NCI-H2029 (cell line): ENCODE measurements at places on chromosomes 1 and 21.

- DNase-seq, result no peak
Observed at GRCh38 chr1:231971397-231972110, 345.0 kb downstream of the DISC1 start.

DNA sequence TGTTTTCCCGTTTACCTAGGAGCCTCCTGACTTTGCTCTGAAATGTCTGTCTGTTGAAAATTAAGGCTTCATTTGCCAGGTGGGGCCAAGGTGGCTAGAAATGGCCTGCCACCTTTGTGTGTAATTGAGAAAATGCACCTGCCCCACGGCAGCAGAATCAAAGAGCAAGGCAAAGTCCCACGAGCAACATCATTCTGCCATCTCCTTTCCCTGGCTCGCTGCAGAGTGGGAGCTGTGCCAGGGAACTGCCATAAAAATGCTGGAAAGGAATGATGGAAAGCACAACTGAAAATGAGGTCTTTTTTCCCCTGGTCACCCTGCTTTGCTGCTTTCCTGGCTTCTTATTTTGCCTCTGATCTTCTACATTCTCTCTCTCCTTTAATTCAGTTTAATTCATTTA lies 5.5 kb upstream of the OLFML2B start:
- DNase-seq, result no peak

- no peak for DNase-seq
Observed at GRCh38 chr1:14804626-14805025, 206.1 kb downstream of the KAZN start.

- peak; percentile 70 for DNase-seq
Observed at GRCh38 chr1:11967028-11967547, 13.2 kb upstream of the MFN2 start.

GRCh38 chr1:8690253-8690525 lies 127.3 kb downstream of the RERE start:
- no peak for DNase-seq

- DNase-seq, result peak; percentile 41
Observed at GRCh38 chr1:21149430-21149854, 27.3 kb downstream of the EIF4G3 start.

DNA sequence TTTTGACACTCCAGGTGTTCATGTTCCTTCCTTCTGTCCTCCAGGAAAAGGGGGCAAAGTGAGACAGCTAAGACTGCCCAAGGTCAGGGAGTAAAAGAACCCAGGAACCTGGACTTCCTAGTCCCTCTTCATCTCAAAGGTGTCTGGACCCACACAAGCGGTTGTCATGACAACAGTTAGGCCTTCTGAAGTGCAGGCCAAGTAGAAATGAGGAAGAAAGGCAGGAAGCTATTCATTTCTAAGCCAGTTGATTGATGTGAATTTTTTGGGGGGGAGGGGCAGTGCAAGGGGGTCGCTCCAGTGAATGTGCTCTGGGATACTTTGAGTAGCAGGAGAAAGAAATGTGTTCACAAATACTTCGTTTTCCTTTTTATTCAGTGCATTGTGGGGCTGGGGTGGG lies 114.3 kb downstream of the NAV1 start:
- DNase-seq, result no peak

DNA sequence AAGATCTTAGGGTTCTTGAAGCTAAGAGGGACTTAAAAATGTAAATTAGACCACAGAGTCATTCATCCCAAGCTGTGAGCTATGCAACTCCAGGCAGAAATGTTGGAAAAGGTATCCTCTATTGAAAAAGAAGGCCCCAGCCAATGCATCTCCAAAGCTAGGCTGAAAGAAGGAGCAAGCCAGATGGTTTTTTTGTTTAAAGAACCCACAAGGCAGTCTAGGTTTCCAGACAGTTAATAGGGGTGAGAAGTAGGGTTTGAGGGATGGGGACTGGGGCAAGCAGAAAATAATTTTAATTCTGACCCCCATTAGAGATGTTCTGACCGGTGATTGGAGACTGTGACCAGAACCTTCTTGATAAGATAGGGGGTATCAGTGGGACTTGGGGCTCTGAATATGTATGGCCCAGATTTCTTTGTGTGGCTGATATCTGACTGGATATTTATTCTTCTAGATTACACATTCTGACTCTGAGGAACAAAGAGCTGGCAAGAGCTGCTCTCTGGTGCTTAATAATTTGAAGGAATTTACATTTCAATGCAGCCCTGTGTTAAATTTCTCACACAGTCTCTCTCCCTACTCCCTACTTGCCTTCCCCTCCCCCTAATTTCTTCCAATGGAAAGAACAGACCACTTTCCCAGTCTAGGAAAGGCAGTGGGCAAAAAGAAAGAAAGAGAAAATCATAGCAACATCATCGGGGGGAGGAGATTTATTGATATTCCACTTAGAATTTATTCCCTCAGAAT lies 104.9 kb downstream of the NUF2 start:
- no peak for DNase-seq

GRCh38 chr21:43667191-43667904 lies 8.0 kb downstream of the RRP1B start:
- no peak for DNase-seq

GRCh38 chr1:66367369-66367768 lies 166.6 kb upstream of the SGIP1 start:
- DNase-seq, result no peak

DNA sequence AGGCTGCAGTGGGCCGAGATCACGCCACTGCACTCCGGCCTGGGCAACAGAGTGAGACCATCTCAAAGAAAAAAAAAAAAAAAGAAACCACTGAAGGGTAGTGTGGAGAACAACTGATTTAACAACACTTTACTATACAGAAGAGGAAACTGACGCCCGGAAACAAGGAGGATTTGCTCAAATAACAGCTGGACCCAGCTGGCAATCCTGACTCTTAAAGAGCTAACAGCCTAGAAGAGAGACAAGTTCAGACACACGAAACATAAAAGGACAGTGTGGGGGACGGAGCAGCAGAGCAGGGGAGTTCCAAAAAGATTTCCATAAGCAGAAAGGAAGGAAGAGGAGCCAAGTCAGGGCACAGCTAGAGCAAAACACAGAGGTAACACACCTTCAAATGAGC lies 4.4 kb downstream of the ECHDC2 start:
- DNase-seq, result no peak

GRCh38 chr1:92653605-92654381 lies 131.1 kb downstream of the EVI5 start:
- DNase-seq, result peak; percentile 52

GRCh38 chr1:46474570-46474969 lies 15.1 kb upstream of the DMBX1 start:
- DNase-seq, result no peak

- no peak for DNase-seq
Observed at GRCh38 chr1:234437423-234438171, 41.4 kb downstream of the TARBP1 start.

- DNase-seq, result no peak
Observed at GRCh38 chr21:45556645-45557615, 14.7 kb upstream of the SLC19A1 start.

DNA sequence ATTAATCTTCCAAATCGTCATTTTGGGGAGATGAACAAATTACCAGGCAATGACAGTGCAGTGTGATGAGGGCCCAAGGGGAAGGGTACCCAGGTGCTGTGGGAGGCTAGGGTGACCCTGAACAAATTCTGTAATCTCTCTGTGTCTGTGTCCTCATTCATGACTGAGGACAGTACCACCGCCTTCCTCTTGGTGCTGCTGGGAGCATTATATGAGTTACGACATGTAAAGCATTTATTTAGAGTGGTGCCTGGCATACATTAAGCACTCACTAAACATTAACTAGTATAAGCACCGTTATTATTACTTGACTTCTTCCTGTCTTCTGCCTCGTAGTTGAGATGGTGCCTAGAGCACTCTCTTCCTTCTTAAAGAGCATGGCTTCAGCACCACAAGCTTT lies 468.2 kb upstream of the VAMP3 start:
- DNase-seq, result no peak

DNA sequence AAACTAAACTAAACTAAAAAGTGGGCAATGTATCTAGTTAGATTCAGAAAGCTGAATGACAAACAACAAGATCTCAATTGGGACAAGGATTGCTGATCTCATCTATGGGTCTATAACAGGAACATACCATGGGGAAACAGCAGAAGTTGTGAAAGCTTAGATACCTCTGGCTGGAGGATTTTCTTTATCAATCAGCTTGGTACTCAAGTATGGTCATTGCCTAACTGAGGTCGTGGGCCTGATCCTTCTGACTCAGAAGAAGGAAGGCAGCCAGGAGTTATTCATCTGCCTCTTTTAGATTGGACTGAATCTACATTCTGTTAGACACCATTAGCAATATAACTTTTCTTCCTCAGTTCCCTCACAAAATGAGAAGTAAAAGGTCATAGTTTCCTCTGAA lies 39.7 kb downstream of the DNTTIP2 start:
- no peak for DNase-seq

- DNase-seq, result no peak
Observed at GRCh38 chr1:10728595-10729410, 67.6 kb downstream of the CASZ1 start.

DNA sequence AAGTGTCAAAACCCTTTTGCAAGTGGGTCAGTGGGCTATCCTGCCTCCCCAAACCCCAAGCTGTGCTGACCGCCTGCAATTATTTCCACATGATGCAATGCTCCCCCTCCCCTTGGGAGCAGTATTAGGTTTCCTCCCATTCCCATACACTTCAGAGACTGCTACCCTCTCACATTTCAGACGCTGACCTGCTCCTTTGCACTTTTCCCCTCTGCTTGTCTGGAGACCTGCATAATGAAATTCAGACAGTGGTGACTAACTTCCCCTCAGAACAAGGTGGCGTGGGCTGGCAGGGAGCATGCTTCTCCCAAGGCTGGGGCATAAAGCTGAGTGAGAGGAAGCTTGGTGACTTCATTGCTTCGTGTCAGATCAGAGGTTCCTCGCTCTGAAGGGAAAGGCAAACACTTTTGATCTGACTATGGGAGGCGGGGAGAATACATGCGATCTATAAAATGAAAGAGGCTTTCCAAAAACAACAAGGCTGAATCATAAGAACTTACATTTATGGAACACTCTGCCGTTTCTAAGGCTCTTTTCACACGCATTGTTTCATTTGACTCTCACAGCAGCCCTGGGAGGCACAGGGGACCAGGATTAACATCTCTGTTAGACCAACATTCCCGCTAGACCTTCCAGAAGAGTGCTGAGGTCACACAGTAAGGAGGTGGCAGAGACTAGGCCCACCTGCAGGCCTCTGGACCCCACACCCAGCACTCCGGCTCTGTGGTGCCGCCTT lies 27.5 kb upstream of the ROR1 start:
- no peak for DNase-seq

- DNase-seq, result no peak
Observed at GRCh38 chr1:205914730-205915129, 28.5 kb downstream of the SLC26A9 start.

- DNase-seq, result no peak
Observed at GRCh38 chr1:2801535-2802291, at the start of gene TTC34. TSS of gene TTC34 (minus strand) at chr1:2801693. CDS start at chr1:2800827, 866 bp downstream.

DNA sequence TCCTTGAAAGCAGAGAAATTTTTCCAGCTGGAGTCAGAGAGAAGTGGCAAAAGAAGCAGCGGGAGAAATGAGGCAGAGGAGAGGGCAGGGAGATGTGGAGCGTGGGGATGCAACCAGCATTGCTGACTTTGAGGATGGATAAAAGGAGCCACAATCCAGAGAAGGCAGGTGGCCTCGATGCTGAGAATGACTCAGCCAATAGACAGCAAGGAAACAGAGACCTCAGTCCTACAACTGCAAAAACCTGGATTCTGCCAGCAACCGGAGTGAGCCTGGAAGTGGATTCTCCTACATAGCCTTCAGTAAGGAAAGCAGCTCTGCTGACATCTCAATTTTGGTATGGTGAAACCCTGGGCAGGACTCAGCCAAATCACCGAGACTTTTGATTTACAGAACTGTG lies 128.9 kb upstream of the ATP1B1 start:
- DNase-seq, result no peak

DNA sequence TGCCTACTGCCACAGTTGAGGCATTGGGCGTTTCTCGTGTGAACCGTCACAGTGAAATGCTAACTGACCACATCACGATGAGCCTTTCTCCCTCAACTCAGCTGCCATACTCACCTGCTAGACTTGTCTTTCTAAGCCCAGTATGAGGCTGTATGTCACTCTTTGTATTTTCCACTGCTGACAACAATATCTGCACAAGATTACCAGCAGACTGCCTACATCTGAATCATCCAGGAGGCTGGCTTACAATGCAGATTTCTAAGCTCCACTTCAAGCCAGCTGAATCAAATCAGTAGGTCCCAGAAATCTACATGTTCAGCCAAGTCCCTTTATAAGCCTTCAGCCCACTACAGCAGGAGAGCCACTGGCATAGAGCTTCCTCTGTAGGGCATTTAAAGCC lies 355.0 kb upstream of the DUSP10 start:
- DNase-seq, result no peak

- no peak for DNase-seq
Observed at GRCh38 chr1:119595606-119596005, 52.5 kb downstream of the ZNF697 start.

DNA sequence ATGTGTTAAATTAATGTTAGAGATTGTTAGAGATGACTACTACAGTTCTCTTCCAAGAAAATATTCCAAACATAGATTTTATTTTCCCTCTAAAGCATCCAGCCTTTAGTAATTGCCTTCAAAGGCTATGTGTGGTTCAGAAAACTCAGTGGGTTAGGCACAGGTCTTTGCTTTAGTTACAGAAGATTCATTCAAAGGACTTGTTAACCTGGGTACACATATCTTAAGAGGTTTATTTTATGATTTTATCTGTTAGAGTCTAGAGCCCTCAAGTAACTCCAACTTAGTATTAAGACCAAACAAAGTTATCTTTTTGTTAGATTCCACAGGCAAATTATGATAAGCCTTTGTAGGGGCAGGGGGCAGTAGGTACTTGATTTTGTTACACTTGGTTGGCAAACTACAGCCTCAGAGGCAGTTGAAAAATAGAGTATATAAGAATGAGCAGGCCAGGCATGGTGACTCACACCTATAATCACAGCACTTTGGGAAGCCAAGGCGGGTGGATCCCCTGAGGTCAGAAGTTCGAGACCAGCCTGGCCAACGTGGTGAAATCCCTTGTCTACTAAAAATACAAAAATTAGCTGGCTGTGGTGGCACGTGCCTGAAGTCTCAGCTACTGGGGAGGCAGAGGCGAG lies 37.9 kb downstream of the CXADR start:
- DNase-seq, result no peak

DNA sequence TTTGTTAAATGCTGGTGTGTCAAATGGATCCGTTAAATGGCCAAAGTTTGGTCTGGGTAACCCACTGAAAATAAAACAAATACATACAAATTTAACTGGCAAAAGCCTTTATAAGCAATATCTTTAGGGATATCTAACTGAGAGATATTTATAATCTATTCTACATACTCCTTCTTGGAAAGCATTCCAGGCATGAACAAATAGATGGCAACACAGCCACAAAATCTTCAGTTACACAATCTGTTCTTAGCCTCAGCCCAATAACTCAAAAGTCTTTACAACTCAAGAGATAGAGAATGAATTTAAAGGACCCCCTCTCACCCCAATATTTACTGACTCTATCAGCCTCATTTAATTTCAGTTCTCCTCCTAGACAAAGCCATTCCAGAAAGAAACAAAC lies 58.7 kb downstream of the NRDC start:
- DNase-seq, result no peak
